ENCODE measurements at places on chromosomes 11 and 22.

DNA sequence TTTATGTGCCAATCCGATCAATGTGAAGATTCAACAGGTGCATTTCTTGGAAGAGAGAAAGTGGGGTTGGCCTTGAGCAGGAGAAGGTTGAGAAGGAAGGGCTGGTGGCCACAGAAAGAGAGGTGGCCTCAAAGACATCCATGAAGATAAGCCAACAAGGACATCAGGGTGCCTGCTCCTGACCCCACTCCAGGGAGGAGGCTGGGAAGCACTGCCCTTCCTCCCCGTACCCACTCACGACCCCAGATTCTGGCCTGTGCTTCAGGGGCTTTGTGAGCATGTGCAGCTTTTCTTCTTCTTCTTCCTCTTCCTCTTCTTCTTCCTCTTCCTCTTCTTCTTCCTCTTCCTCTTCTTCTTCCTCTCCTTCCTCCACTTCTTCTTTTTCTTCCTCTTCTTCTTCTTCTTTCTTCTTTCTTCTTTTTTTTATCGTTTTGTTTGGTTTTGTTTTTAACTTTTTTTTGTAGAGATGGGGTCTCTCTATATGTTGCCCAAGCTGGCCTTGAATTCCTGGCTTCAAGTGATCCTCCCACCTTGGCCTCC, 30.3 kb downstream of the DKK3 start:
- DNase-seq = no peak

DNA sequence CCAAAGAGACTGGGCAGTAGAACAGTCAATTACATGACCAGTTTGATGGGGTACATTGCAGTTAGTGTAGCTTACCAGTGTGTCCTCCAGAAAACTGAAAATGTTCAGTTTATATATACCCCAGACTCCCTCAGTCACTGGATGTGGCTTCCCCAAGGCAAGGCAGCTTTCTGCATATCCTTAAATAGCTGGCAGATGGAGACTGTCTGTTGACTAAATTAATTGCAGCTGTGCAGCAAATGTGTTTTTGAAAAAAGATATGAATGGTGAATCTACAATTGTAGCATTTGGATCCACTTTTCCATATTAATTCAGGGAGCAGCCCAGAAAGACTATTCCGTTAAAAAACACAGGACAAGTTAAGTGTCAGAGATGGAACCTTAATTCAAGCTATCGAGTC, 565.1 kb upstream of the CCDC179 start:
- no peak for DNase-seq

- no peak for DNase-seq
Measured at GRCh38 chr11:44267006-44267749, 42.8 kb downstream of the ALX4 start.

- no peak for DNase-seq
Measured at GRCh38 chr11:90556606-90557005, 333.8 kb upstream of the CHORDC1 start.

- DNase-seq = no peak
Measured at GRCh38 chr11:6377902-6378639, 12.2 kb upstream of the SMPD1 start.

GRCh38 chr11:127996825-127997224, 590.5 kb downstream of the ETS1 start:
- no peak for DNase-seq

GRCh38 chr11:123576082-123576481, 78.3 kb downstream of the SCN3B start:
- no peak for DNase-seq

GRCh38 chr11:65661599-65662246, 993 bp downstream of the RELA start:
- DNase-seq = no peak

GRCh38 chr11:65491163-65491465, 7.7 kb upstream of the MALAT1 start:
- DNase-seq = no peak

GRCh38 chr11:33257897-33258630, 883 bp downstream of the HIPK3 start:
- DNase-seq = peak; percentile 35

Data from stimulated activated CD8-positive, alpha-beta memory T cell treated with anti-CD3 and anti-CD28 coated beads, Interleukin-4, amount 100 ng/mL, for 4 hours (primary cell).